Hindlimb muscle (tissue), 1 donor: ENCODE measurements at places on chromosomes 1 and 21. TPM values are rescaled to one million over a fixed set of nuclear protein-coding genes. Genes with fewer than 3 reads are reported as not detected.

- DNase-seq, result no peak
These were observed 86.3 kb downstream of the MPZL1 start for GRCh38 chr1:167808104-167808503.

The CR1 gene
- polyA plus RNA-seq, result 0.93 TPM

GRCh38 chr1:162901243-162901642, 40.3 kb upstream of the CCDC190 start:
- no peak for DNase-seq

DNA sequence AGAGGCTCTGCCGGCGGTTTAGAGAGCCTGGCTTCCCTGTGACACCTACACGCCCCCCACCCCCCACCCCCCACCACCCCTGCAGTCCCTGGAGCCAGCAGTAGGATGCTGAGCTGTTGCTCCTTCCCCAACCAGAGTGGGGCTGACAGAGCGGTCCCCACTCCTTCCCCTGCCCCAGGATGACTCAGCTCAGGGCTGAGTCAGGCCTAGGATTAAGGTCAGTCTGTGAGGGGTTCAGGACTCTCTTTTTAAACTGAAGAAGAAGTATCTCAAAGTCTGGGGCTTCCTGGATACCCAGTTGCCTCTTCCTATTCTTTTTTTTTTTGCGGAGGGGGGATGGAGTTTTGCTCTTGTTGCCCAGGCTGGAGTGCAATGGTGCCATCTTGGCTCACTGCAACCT, 19.1 kb downstream of the DMBX1 start:
- no peak for DNase-seq

GRCh38 chr1:230163205-230163604, 96.2 kb downstream of the GALNT2 start:
- DNase-seq, result no peak

- DNase-seq, result no peak
These were observed 19.5 kb downstream of the SUSD4 start for GRCh38 chr1:223344491-223344890.

GRCh38 chr21:34805157-34805556, 136.4 kb downstream of the CLIC6 start:
- no peak for DNase-seq

GRCh38 chr1:245380790-245381535, 226.2 kb downstream of the KIF26B start:
- no peak for DNase-seq

The GBP7 gene
- not detected for polyA plus RNA-seq

- DNase-seq, result no peak
These were observed 92.9 kb downstream of the LAMC2 start for GRCh38 chr1:183278739-183279591.

DNA sequence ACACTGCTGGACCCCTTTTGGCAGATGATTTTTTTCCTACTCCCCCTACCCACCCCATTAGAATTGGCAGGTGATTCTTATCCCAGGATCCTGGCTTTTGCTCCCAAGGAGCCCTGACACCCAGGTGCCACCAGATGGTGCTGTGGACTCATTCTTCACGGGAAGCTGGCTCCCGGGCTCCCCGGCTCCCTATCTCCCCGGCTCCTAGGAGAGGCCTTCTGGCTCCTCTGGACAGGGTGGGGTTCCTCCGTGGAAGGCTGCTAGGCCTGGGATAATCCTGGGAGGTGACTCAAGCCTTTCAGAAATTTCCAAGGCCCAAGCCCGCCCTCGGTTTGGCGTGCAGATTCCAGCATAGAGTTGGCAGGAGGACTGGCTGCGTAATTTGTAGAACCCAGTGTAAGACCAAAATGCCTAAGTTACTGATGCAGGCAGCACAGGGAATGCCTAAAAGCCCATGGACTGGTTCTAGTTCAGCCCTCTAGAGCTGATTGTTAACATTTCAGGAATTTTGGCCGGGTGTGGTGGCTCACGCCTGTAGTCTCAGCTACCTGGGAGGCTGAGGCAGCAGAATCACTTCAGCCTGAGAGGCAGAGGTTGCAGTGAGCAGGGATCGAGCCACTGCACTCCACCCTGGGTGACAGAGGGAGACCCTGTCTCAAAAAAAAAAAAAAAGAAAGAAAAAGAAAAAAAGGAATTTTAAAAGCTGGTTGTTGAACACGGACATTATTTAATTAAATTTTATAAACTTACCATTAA, 6.8 kb upstream of the BSDC1 start:
- peak; percentile 76 for DNase-seq

DNA sequence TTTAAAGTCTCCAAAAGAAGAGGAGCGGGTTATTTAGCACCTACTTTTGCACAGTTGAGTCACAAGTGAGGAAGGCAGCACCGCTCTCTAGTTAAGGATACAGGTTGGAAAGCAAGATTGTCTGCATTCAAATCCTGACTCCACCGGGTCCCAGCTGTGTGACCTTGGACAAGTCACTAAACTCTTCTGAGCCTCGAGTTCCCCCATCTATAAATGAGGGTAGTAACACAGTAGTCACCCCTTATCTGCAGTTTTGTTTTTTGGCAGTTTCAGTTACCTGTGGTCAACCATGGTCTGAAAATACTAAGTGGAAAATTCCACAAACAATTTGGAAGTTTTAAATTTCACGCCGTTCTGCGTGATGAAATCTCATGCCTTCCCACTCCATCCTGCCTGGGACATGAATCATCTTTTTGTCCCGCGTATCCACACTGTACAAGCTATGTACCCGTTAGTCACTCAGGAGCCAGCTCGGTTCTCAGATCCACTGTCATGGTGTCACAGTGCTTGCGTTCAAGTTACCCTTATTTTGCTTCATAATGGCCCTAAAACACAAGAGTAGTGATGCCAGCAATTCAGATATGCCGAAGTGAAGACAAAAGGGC, 49.4 kb downstream of the CAPZB start:
- no peak for DNase-seq

The SLC1A7 gene
- 0.41 TPM for polyA plus RNA-seq

DNA sequence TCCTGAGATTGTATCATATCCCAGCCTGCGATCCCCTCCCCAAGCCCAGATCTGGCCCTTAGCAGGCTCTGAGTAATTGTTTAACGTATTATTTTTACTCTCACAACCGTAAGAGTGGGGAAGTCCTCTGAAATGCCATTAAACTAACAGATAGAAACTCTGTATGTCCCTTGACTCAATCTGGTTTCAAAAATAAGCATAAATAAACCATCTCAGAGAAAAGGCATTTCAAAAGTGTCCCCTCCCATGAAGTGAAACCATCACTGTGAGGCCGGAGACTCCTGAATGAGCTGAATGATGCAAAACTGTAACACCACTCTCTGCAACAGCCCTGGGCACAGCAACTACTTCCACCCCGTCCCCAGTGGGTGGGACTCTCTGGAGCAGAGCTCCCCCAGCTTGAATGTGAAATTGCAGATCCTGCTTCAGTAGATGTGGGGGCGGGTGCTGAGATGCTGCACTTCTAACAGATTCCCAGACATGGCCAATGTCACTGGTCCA, 104.1 kb downstream of the SYF2 start:
- DNase-seq, result no peak

The FCRL4 gene
- polyA plus RNA-seq, result not detected

The CD1B gene
- polyA plus RNA-seq, result not detected

- no peak for DNase-seq
These were observed 3.9 kb upstream of the SLC6A9 start for GRCh38 chr1:44034976-44035716.

The EFCAB7 gene
- polyA plus RNA-seq, result 9.7 TPM

DNA sequence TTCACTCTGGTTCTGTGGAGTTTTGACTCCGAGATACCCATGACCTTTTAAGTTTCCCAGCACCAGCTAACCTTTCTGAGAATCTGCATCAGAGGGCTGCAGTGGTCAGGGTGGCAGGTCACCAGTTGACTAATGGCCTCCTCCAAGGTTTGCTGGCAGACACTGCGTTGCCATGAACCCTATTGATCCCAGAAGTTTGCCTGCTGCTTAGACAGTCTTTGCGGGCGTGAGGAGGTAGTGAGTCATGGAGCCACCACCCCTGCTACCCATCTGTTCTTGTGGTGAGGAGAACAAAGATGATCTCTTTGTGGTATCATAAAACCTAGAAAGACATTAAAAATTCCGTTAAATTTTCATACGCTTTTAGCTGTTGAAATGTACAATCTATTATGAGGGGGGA, 180.4 kb downstream of the FGGY start:
- no peak for DNase-seq

The ZMPSTE24 gene
- polyA plus RNA-seq, result 24.5 TPM

DNA sequence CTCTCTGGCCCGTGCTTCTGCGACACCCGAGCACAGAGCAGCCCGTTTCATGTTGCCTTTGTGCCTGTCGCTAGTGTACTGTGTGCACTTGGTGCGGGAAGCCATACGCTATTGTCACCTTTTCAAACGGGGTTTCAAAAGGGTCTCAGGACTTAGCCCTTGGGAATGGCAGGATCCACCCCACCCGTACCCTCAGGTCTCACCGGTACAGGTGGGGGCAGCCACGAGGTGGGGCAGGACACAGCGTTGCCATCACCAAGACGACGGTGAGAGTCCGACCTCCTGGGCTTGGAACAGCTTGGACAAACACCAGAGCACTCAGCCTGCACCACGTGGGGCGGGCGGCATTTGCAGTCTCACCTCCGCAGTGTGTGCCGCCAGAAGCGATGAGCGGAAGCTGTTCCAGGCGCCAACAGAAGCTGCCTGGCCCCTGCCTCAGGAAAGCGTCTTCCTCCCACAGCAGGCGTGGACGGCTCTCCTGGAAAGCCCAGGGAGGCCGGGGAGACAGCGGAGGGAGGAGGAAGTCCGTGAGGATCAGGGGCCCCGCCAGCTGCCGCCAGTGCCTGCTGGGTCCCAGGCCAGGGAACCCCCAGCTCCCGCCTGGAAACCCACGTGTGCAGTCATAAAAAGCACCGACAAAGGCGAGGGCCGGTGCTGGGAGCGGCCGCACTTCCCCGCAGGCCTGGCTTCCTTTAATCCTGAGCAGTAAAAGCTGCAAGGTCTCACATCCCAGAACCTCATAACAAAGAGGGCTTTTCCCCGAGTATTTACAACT, 131.3 kb upstream of the ARHGEF16 start:
- DNase-seq, result peak; percentile 38

- DNase-seq, result no peak
These were observed 779 bp upstream of the DEGS1 start for GRCh38 chr1:224182057-224182865.

DNA sequence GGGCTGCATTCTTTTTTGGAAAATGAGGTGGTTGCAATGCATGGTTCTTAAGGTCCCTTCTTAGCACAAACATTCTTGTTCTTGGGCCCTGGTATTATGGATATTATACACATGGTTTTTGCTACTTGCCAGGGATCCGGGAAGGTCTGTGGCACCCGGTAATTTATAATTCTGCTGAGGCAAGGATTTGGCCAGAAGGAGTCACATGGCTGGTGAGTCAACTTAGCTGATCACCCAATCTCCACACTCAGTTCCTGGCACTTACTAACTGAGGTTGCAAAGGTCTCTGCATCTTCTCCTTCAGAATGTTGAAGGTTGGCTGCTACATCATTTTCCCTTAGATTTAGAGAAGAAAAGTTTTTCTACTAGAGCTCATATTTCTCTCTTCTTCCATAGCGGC, 112.5 kb downstream of the ROR1 start:
- DNase-seq, result no peak

- no peak for DNase-seq
These were observed 26.8 kb downstream of the GADD45A start for GRCh38 chr1:67711855-67712212.

GRCh38 chr21:26815197-26815596, 30.0 kb downstream of the ADAMTS1 start:
- no peak for DNase-seq

The ZMYND12 gene
- polyA plus RNA-seq, result 0.48 TPM

The PBX1 gene
- polyA plus RNA-seq, result 55.4 TPM

GRCh38 chr1:51575406-51576084, 41.3 kb upstream of the OSBPL9 start:
- no peak for DNase-seq

DNA sequence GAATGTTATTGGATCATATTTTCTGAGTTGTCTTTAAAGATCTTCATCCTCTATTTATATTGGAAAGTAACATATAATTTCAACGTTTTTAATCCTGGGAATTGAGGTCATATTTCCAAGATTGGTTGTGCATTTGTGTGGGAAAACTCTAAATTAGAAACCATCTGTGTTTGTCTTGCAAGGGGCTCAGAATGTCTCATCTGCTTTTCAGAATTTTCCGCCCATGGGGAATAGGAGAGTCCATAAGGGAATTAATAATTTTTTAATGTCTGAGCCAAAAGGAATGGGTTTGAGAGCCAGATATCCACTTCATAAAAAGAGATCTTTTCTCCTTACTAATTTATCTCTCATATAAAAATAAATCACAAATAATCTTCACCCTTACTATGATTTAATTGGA, 84.8 kb upstream of the MAP1LC3C start:
- no peak for DNase-seq

- no peak for DNase-seq
These were observed 30.3 kb upstream of the TMEM125 start for GRCh38 chr1:43239484-43239883.

DNA sequence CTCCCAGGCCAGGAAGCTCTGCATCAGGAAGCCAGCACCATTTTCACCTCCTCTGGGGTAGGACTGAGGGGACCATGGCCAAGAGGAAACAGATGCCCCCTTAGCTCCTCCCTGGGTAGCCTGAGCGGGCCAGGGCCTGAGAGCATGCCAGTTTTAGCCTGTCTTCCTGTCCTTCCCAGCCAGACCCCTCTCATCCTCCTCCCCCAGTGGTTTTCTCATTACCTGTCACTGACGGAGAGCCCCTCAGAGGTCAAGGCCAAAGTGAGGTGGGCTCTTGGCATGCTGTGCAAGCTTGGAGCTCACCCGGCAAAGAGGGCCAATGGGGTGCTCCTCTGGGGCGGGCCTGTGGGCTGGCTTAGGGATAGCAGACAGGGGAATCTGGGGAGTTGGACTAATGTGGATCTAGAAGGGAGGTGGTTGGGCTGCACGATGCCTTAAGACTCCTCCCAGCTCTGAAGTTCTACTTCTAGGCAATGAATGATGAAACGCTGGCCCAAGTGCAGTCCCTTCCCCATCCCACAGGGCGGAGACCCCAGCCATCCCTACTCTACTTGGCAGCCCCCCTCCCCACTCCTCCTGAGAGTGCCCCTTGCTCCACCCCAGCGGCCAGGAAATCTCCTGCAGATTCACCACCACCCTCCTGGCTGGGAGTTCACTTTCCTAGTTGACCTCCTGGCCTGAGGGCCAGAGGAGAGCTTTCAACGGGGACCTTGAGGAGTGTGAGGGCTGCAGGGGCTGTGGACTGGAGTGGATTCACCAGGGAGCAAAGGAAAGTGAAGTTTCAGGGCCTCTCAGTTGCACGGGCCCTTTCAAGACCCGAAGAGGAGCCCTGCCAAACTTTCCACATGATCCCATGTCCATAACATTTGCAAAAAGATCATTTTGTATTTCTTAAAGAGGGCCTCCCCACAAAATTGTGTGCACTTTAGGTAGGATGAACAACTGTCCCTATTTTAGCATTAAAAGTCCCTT, 9.4 kb upstream of the LMNA start:
- DNase-seq, result peak; percentile 64

DNA sequence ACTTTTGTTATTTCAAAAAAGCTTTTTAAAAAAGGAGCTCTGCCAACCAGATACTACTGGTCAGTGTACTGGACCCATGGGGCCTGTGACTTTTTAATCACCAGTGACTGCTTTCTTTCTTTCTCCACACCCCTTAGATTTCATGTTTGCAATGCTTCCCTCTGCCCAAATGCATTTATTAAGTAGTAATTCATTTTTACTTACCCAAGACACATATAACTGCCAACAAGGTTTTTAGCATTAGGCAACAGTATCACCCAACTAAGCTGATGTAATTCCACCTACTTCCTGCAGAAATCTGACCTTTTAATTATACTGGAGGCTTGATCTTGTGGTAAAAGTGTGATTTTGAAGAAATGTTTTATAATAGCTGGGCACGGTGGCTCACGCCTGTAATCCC, 12.5 kb downstream of the MECR start:
- DNase-seq, result no peak

- DNase-seq, result no peak
These were observed 96.9 kb downstream of the DHRS3 start for GRCh38 chr1:12521096-12521495.
